ENCODE measurements at places on chromosomes 7 and 10.

GRCh38 chr7:149496642-149497391, 792 bp downstream of the ZNF746 start:
- DNase-seq, result peak; percentile 34

DNA sequence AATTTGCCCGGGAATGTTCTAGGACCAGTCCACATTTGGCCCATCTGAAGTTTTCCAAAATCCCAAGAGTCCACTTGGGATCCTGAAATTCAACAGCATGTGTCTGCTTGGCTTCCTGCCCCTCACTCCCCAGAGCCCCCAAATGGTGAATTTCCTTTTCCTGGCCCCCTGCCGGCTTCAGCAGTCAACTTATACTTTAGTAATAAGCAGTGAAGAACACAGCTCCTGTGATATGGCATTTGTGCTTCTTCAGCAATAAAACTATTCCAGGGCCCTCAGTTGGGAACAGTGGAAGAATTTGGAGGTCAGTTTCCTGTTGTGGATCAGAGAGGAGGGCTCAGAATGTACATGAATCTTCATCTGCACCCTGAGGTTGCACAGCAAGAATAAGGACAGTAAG, 51.1 kb downstream of the PRF1 start:
- no peak for DNase-seq

- no peak for DNase-seq
Observed at GRCh38 chr7:39666562-39666961, 43.2 kb downstream of the RALA start.

GRCh38 chr7:78359836-78360235, 561.3 kb downstream of the PHTF2 start:
- DNase-seq, result no peak

DNA sequence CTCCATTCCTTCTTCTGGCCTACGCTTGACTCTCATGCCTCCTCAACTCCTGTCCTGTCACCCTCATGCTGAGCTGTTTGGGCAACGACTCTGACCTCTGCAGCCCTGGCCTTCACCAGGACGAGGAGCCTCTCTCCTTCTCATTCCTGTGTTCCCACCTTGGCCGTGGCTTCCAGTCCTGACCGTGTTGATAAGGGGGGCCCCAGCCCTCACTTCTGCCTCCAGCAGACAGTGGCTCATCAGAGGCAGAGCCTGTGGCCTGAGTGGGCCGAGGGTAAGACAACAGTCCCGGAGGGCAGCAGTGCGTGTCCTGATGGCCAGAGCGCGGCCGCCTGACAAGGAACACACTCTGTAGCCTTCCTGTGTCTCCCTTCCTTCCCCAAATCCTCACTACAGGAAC, 61.7 kb upstream of the UBE3C start:
- no peak for DNase-seq

DNA sequence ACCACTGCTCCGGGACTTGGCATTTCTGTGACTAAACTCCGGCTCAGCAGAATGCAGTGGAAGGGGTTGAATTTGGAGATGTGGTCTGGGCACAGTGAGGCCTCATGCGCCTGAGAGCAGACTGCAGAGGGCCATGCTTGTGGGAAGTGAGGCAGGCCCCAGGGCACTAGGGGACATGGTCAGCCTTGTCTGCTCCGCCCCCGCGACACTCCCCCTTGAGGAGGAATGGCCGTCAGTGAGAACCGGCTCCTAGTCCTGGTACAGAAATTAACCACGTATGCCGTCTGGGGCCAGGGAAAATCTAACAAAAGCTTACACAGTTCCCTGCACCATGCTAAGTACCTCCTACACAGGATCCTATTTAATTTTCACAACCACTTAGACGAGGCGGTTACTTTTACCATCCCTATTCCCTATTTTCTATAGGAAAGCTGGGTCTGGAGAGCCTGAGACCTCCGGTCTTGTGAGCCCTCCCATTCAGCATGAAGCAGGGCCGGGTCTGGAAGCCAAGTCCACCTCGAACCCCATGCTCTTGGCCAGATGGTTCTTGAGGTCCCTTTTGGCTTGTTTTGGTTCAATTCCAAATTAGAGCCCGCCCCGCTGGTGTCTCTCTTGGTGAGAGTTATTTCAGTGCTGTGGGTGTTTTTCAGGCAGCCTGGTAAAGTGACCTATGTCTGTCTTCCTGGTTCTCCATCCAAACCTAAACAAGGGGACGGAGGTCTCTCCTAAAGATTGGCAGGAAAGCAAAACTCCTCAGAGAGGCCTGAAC, 87.7 kb upstream of the PITRM1 start:
- DNase-seq, result no peak

DNA sequence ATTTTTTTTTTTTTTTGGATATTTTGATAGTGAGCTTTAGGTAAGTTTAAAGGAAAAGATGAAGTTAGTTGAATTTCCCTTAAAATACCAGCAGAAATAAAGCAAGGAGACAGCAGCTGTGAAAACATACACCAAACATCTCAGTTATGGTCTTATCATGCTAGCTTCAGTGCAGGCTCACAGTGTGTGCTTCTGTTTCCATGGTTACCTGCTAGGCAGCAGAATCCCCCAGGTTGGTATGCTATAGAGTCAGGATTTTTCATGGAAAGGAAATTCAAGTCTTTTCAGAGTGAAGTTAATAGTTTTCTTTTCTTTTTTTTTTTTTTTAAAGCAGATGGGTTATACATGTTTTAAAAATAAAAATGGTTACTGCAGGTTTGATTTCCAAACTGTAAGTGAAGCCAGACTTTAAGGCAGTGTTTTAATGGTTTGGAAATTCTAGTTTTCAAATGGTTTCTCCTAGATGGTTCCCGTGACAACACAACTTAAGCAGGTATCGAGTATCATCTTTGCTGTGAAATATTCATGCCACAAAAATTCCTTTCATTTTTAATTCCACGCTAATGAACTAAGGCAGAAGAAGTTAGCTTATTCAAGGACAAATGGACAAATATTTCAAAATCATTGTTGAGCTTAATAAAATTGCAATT, 230.9 kb downstream of the BICC1 start:
- peak; percentile 77 for DNase-seq

DNA sequence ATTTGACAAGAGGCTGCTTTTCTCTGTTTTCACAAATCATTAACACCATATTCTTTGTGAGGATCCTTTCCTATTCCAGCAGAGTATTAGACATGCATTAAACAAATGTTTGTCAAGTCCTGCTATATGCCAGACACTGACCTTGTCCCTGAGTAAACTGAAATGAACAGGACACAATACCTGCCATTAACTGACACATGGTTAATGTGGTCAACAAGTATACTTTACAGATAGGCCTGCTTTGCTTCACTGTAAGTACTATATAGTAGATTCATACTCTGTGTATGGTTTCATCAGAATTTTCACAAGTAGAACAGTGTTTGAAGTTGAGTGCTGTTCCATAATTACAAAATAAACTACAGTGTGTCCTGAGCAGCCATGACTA, 5.9 kb downstream of the TNKS2 start:
- no peak for DNase-seq

GRCh38 chr10:121438333-121438732, 159.9 kb downstream of the FGFR2 start:
- no peak for DNase-seq

- DNase-seq, result peak; percentile 81
Observed at GRCh38 chr10:84296091-84296981, 32.1 kb upstream of the CCSER2 start.

- DNase-seq, result peak; percentile 38
Observed at GRCh38 chr7:68929781-68930261, 668.5 kb upstream of the AUTS2 start.

- no peak for DNase-seq
Observed at GRCh38 chr10:14032406-14032998, 298.2 kb downstream of the FRMD4A start.

DNA sequence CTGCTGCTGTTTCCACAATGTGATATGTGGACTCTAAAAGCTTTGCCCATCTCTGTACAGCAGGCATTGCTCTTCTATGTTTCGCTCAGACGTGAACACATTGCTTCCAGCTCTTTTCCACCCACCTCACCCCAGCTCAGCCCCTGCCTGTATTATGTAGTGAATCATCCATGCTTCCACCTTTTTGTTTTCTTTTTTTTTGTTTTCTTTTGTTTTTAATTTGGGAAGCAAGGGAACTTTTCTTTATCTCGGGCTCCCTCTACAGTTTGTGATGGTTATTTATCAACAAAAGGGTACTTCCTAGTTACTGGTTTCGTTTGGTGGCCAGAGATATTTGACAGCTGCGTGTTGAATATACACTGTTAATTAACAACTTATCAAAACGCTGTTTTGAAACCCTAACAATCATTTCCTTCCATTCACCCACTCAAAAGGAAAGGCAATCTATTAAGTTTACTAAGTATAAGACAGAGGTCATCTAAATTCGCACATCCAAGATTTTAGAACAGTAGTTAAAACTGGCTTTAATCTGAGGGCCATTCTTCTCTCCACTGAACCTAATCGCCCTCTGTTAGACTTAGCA, 127.9 kb upstream of the STK17A start:
- peak; percentile 62 for DNase-seq

GRCh38 chr10:944034-944831, 12.7 kb upstream of the LARP4B start:
- peak; percentile 28 for DNase-seq

DNA sequence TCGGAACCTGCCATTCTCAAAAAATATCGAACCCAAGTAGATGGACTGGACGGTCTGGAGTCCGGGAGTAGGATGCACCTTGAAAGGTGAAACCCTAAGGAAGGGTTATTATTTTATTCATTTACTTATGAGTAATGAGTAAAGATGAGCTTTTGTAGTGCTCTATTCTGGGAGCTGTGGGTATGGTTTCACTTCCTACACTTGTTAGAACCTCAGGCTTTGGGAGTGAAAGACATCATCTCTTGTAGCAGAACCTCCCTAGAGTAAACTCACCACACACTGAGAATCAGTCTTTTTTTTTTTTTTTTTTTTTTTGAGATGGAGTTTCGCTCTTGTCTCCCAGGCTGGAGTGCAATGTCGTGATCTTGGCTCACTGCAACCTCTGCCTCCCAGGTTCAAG, 389.4 kb upstream of the AUTS2 start:
- DNase-seq, result no peak

- DNase-seq, result no peak
Observed at GRCh38 chr7:129017933-129018538, 36.9 kb downstream of the TNPO3 start.

DNA sequence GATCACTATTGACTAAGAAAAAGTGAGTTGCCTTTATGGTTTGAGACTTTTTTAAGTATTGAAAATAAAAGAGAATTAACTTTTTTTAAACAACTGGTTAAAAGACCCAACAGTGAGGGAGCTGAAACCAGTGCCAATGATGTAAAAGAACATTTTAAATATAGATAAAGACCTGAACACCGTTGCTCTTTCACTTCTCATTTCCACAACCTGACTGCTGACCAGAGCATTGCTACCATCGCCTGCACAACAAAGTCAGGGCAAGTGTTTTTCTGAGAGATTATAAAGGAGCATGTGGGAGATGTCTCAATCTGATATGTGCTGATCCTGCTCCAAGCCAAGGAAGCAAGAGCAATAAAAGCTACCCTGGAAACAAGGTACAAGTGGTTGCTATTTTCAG, 34.7 kb downstream of the IMMP2L start:
- DNase-seq, result no peak

All from cardiac fibroblast (primary cell).